ENCODE measurements at places on chromosomes 11 and 22.

DNA sequence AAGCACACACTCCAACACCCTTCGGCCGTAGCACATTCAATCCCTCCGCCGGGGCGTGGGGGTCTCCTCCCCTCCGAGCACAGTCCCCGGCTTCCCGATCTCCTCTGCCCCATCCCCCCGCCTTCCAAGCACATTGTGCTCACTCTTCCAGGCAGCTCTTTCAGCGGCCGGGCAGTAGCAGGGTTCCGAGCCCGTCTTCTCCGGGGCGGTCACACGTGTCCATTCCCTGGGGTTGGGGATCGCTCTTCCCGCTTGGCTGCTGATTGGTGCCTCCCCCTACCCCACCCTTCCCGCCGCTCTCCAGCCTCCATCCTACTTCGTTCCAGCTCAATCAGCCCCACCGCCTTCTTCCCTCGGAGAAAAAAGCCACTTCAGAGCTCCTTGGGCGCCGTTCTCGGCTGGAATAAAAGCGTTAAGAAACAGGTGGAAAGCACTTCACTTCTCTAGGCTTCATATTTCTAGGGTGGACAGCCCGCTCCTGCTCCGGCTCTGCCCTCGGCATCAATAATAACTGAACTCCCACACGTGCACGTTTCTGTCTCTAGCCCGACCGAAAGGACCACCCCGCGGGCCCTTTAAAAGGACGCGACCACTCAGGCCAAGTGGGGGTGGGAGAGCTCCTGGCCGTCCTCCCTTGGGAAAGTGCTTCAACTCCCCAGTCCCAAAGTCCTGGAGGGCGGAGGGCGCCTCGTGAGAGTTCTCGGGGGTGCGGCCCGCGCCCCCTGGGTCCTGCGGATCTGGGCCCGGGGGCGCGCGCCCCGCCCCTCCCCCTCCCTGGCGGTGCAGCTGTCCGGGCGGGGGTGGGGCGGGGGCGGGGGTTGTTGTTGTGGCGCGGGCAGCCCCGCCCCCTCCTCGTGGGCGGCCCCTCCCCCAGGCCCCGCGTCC, 464 bp upstream of the CECR2 start:
- peak; percentile 84 for DNase-seq

DNA sequence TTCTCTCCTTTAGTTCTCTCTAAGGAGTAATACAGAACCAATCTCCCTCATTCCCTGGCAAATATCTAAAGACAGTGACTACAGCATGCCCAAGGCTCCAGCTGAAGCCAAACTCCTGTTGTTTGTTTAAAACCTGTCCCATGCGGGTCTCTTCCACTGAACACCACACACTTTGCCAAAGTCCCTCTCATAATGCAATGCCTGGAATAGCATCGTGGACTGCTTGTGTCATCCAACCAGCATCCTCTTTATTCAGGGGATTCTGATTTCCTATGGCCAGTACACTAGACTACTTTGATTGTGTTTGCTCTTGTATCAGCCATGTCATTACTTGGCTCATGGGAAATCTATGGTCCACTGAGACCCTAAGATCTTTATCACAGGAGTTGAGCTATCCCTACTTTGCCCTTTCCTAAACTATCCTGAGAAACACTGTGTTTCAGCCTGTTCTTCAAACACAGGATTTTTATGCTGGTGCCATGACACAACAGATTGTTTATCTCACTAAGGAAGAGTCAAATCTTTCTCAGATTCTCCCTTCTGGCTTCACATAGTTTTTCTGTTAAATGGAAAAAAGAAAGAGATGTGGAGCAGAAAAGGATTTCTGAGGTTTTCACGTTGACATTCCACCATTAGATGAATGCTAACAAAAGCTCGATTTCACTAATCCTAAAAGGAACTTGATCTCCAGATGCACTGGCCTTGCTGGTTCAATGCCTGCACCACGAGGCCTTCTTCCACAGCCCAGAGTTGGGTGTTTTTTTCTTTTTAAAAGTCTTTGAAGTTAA, 15.9 kb upstream of the IRAG1 start:
- no peak for DNase-seq

GRCh38 chr22:47036352-47036751, 273.9 kb downstream of the TBC1D22A start:
- DNase-seq: no peak

DNA sequence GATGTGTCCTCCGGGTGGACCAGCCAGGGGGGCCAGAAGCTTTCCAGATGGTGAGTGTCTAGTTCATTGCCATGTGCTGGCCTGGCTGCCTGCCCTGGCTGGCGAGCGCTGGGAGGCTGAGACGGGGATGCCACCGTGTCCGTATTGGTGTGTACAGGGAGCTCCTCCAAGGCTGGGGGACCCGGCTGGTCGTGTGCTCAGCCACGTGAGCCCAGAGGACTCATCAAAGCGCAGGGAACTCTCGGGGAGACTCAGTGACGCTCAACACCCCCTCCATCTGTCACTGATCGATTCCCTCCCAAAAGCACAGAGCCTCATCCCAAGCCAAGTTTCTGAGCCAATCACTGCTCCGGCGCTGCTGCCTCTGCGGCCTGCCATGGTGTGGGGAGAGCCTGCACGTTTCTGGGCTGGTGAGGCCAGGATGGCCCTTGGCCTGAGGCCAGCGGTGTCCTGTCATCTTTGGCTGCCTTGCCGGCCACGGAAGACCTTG, 423.7 kb downstream of the SHANK2 start:
- DNase-seq: no peak

DNA sequence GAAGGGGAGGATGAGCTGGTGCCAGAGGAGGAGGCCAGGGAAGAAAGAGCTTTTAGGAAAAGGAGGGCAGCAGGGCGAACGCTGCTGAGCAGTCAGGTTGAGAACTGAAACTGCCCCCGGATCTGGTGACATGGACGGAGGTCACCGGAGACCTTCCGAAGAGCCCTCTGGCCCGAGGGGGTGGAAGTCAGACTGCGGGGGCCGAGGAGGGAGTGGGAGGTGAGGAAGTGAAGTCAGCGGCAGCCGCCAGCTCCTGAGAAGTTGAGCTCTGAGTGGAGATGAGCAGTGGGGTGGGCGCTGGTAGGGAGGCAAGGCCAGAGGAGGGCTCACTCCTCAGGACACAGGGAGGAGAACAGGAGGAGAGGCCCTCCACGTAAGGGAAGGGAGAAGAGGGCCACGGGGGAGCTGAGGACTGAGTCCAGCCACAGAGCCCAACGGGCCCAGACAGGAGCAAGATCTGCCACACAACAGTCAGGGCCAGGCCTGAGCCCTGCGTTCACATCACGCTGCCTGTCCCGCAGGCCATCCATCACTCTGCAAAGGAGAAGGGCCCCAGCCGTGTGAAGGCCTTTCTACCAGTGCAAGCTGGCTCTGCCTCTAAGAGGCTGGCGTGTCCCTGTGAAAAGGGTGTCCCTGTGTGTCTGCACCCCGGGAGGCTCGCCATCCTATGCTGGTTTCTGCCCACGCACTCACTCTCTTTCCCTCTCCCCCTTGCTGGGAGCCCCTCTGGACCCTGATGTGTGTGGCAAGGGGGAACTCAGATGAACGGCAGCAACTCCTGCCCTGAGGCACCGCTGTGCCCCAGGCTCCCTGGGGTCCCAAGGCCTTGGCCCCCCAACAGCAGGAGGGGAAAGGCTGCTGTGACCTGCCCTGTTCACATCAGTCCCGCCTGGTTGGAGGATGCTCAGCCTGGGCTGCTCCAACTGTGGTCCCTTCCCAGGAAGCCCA, 19.0 kb upstream of the LRRC32 start:
- DNase-seq: no peak

Measured in left kidney (tissue), 8 donors.